Activated CD4-positive, alpha-beta T cell treated with anti-CD3 and anti-CD28 coated beads, Interleukin-2, Interleukin-6, amounts not matched to agents 100 ng/mL and 50 ng/mL, durations not matched to agents 16 hours and 8 hours (primary cell): ENCODE measurements at places on chromosomes 12 and 14.
A peak's percentile ranks its signal among the peaks of the same experiment; 100 is the strongest.

GRCh38 chr14:67503331-67503730, 14.8 kb upstream of the TMEM229B start:
- DNase-seq, result no peak

GRCh38 chr14:104794993-104795780, at the start of gene AKT1:
Gene AKT1, minus strand, starts transcription at chr14:104795748. Its CDS starts 3,105 bp downstream, at chr14:104792643.
- DNase-seq, result peak; percentile 40

DNA sequence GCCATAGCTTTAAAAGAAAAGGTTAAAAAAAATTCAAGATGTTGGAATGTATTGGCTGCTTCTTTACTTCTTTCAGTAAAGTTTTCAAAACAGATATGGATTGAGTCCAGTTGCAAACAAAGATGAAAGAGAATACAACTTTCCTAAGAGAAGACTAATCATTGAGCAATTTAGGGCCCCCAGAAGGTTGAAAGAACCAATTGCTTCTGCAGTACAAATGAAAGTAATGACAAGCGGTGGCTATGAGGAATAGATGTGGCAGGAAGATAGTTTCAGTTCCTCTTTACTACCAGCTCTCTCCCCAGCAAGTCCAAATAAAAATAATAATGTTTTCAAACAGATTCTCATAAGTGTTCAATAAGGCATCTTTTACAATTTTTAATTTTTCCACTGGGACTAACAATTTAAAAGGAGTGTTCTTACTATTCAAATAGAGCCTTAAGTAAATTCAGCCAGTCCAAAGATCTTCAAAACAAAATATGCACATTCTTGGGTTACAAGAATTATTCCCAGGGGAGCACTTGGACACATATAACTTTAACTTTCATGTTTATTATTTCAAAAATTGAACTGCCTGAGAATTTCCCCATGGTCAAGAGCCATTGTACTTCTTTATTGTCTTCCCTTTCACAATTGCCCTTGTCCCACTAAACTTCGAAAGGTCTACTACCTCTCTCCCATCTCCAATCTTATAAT, 62.3 kb upstream of the PPP1R12A start:
- no peak for DNase-seq

GRCh38 chr14:78018283-78018682, 151.9 kb upstream of the NRXN3 start:
- no peak for DNase-seq

DNA sequence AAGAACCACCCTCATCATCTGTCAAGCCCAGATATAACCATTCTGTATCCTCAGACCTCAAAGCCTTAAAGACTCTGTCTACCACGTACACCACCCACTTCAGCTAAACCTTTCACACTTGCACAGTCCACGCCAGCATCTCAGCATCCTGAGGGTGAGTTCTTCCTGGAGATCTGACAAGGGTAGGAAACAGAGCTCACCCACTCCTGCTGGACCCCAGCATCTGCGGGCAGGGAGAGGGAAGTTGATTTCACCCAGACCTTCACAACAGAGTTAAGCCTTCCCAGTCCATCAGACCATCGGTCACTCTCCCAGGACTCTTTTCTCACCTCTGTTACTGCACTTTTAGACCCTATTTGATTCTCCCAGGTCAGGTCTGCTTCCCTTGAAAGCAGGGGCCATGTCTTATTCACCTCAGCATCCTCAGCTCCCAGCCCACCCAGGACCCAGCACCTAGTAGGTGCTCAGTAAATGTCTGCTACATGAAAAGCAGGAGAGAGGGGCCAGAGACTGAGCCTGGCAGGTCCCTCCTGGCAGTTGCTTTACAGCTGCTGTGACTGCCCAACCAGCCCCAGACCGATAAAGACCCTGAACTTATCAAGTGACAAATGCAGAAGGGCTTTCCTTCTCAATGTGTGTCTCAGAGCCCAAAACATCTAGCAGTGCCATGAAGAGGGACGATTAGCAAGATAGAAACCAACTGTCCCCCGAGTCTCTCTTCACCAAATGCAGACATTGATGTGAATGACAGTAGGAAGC, 34.1 kb downstream of the ANO2 start:
- DNase-seq, result no peak

DNA sequence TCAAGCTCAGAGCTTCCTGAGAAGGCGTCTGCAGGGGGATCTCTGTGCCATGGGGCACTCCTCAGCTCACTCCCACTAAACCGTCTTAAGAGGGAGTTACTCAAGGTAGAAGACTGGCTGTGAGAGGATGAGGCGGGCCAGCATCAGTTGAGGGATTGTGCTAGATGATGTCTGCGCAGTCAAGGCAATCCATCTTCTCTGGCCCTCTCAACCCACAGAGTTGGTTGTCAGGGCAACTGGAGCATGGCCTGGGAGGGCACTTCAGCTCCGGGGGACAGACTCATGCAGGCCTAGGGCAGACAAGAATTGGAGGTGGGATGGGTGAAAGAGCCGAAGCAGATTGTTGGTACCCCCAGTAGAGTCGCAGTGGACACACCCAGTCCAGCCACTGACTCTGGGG, 9.0 kb downstream of the GSTZ1 start:
- no peak for DNase-seq

DNA sequence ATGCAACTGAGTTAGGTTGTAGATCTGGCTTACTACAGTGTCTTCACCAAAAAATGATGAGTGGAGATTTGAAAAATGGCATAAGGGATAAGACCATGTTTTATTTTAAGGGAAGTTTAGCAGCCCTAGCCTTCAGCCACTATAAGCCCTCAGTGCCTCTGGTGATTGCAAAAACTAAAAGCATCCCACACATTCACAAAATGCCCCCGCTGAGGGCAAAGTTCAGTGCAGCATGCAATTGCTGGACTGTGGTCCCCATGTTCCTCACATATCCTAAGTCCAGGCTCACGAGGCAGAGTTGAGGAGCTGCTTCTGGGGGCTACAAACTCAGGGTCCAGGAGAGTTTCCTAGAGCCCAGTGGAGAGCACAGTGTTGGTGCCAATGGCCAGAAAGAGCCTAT, 29.6 kb upstream of the NCOR2 start:
- no peak for DNase-seq

DNA sequence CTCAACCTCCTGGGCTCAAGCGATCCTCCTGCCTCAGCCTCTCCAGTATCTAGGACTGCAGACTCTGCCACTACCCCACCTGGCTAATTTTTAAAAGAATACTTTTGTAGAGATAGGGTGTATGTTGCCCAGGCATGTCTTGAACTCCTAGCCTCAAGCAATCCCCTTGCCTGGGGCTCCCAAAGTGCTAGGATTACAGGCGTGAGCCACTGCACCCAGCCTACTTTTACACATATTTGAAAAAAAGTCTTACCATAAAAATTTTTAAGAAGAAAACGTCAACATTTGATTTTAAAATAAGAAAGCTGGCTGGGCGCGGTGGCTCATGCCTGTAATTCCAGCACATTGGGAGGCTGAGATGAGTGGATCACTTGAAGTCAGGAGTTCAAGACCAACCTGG, 46.5 kb downstream of the DCAF5 start:
- DNase-seq, result no peak

DNA sequence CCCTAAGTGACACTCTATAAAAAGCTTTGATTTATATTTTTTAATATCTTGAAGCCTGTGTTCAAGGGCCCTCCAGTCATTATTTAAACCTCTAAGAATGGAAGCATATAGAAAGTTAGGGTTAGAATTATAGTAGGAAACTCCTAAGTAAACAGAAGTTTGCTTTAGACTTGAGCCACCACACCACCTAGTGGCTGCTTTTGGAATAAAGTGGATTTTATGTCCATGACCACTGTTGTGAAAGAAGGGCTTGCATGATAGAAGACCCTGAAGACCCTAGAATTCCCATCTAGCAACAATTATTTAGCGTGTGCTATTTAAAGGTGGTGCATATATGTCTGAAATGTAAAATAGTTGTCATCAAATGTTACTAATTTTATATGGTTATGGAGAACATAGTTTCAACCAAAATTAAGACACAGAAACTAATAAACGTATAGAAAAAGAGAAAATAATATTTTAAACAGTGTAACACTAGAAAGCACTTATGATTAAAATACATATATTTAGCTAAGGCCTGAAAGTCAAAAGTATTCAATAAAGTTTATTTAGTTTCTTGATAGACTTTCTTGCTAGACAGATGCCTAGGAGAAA, 21.3 kb downstream of the LRRIQ1 start:
- peak; percentile 50 for DNase-seq

GRCh38 chr12:19129122-19129485, 429 bp upstream of the PLEKHA5 start:
- no peak for DNase-seq

DNA sequence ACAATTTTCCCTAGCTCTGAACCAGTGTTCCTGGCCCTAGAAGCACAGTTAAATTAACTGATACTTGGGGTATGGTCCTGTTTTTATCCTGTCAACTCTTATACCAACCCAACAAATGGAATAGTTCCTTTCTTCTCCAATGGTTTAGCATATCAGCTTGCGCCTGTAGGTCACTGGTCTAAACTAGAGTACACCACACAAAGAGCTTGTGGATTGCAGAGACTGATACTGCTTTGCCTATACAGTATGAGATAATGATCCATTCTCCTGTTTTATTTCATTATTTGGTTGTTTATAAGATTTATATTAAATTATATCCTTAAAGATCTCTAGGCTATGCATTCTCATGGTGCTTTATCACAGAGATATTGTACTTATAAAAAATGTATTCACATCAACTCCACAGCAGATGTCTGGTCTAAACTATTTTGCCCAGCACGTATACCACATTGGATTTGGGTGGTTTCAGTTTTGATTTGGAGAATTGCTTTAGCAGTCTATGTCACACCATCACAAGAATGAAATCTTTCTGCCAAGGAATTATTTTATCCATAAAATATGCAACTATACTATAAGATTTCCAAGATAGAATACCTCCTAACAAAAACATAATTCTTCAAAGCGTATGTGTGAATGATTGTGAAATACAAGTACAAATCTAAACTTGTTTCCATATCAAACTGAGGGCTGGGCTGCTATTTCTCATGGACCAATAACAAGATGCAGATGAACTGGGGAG, 142.1 kb downstream of the SLC16A7 start:
- no peak for DNase-seq

DNA sequence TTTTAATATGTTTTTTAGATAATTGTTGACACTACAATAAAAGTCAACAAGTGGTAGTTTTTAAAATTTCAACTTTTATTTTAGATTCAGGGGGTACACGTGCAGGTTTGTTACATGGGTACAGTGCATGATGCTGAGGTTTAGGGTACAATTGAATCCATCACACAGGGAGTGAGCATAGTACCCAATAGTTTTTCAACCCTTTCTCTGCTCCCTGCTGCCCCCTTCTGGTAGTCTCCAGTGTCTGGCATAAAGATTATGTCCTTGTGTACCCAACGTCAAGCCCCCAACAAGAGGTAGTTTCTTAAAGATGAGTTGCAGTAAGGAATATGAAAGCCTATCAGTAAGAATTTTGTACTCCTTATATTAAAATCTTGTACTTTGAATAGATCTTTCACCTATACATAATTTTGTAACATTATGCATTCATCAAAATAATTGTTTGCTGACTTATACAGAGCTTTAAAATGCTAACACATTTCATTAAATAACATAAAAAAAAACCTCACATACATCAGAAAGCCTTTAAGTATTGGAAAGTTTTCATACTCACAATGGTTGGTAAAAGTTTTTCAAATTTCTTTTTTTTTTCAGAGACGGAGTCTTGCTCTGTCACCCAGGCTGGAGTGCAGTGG, 5.4 kb upstream of the RALGAPA1 start:
- peak; percentile 88 for DNase-seq

GRCh38 chr14:72745991-72746980, 147.6 kb downstream of the DPF3 start:
- no peak for DNase-seq

DNA sequence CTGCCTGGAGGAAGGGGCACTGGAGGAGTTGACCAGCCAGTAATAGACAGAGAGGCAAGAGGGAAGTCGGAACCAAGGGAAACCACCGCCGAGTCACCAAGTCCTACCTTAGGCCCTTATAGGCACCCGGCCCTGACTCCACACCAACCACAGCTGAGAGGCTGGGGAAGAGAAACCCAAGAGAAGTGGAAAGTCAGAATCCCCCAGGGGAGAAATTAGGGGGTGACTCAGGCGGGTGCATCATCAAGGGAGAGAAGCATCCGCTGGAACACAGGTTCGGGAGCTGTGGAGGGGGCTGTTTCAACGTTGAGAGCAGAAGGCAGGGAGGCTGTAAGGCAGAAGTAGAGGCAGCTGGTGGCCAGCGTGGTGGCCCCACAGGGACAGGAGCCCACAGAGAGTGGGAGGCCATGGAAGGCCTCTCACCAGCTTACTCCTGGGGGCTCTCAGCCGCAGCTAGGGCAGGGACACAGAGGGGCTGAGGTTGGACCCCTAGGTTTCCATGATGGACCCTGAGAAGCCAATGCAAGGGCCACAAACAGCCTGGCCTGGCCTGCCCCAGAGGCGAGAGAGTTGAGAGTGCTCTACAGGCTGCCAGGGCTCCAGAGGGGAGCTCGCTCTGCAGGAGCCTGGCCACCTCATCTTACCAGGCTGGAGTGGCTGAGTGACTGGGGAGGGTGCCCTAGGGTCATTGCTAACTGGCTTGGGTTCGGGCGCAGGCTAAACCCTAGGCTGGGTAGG, 1.4 kb upstream of the TRMT61A start:
- DNase-seq, result no peak

- DNase-seq, result peak; percentile 66
Observed at GRCh38 chr12:57765003-57765697, 1.7 kb downstream of the CYP27B1 start.

- DNase-seq, result no peak
Observed at GRCh38 chr12:49068879-49069506, 786 bp downstream of the RHEBL1 start.

GRCh38 chr12:6953442-6954315, 2.5 kb downstream of the PTPN6 start:
- DNase-seq, result peak; percentile 90

- DNase-seq, result no peak
Observed at GRCh38 chr12:94079566-94080340, 68.6 kb upstream of the PLXNC1 start.

DNA sequence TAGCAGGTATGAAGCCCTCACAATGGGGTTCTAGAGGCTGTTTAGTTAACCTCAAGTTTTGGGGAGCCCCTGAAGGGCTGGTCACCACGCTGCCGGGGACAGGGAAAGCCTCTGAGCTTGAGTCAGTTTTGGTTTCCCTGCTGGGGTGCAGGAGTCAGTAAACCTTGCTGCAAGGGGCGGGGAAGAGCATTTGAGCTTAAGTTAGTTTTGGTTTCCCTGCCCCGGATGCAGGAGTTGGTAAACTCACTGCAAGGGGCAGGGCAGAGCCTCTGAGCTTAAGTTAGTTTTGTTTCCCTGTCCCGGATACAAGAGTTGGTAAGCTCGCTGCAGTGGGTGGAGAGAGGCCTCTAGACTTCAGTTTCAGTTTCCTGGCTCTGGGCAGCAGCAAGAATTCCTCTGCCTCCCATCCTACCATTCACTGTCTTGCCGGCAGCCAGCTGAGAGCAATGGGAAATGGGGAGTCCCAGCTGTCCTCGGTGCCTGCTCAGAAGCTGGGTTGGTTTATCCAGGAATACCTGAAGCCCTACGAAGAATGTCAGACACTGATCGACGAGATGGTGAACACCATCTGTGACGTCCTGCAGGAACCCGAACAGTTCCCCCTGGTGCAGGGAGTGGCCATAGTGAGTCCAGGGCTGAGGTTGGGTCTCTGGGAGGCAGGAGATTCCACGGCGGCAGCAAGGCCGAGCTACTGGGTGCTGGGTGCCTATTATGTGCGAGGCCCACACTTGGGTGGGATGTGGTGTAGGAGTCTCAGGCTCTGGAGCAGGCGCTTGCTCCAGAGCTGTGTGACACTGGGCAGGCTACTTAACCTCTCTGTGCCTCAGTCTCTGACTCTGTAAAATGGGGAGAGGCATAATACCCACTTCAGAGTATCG, at the start of gene OAS2:
OAS2 (plus strand) TSS at position 357 of the 878 bp plus-strand sequence; CDS start at position 447, 90 bp downstream.
- DNase-seq, result peak; percentile 91
